ENCODE measurements at places on chromosomes 2 and 18.

GRCh38 chr2:19611491-19612332 lies 253.3 kb upstream of the OSR1 start:
- DNase-seq = no peak

- DNase-seq = no peak
Measured at GRCh38 chr2:129667577-129667976, 311.9 kb upstream of the RAB6C start.

DNA sequence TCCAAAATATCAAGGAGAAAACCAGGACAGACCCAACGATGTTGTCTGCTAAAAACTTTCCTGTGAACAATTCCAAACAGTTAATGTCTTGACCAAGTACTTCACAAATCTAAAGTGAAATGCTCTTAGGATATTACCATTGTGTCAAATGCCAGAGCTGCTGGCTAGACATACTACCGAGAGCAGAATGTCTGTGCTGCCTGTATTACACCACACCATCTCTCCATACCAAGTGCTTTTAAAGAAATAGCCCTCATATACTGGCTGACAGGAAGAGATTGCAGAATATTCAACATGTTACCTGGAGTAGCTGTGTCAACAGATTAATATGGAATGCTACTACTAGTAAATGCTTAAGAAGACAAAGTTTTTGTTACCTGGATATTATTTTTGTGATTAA lies 18.6 kb downstream of the IAH1 start:
- no peak for DNase-seq

GRCh38 chr2:25032094-25032493 lies 9.8 kb upstream of the EFR3B start:
- no peak for DNase-seq

DNA sequence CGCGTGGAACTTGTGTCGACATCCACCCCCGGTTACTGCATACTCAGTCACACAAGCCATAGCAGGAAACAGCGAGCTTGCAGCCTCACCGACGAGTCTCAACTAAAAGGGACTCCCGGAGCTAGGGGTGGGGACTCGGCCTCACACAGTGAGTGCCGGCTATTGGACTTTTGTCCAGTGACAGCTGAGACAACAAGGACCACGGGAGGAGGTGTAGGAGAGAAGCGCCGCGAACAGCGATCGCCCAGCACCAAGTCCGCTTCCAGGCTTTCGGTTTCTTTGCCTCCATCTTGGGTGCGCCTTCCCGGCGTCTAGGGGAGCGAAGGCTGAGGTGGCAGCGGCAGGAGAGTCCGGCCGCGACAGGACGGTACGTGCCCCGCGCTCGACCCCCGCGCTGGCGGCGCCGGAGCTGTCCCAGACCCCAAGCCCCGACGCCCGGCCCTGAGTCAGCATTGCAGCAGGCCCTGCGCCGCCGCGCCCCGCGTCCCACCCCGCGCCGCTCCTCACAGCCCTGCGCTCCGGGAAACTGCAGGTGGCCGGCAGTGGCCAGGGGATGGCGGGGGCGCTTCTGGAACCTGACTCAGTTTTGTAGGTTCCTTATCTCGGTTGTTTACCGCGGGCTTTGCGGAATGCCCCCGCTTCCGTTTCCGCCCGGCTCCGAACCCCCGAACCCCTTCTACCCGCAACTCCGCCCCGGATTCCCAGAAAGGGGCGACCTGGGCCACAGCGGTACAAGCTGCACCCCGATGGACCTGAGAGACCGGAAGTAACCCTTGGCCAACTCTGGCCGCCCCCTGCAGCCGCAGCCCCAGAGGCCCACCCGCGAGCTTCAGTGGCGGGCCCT lies at the start of gene CFLAR:
CFLAR (plus strand) TSS at position 50 of the 844 bp plus-strand sequence. CDS start 13,702 bp downstream, outside the sequence.
- no peak for DNase-seq

GRCh38 chr18:77822632-77823031 lies 573.0 kb downstream of the GALR1 start:
- no peak for DNase-seq

DNA sequence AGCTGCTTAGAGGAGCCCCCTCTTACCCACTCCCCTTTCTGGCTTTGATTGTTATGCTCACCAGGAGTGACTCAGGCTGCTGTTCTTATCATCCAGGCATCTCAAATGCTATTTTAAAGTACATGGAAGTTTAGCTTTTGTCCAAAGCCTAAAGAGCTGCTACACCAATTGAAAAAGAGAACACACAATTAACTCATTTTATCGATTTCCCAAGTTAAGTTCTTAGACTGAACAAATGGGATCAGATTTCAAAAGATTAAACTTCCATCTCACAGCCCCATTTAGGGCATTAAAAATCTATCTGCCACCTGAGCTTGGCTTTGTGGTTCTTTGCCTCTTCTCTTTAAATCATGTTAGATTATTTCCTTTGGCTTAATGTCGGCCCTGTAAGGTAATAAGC lies 81.2 kb downstream of the MYO5B start:
- DNase-seq = no peak

All from stimulated activated CD4-positive, alpha-beta T cell treated with anti-CD3 and anti-CD28 coated beads, TNF-alpha, amount 100 ng/mL, for 48 hours (primary cell).